CD8-positive, alpha-beta memory T cell (primary cell): ENCODE measurements at places on chromosomes 5 and 9.

GRCh38 chr9:2824054-2824453 is 19.8 kb downstream of the PUM3 start:
- no peaks in the 10 kb centered on the region for H3K27me3 ChIP-seq
- H3K4me3 ChIP-seq = no peak overlapping the region
- peaks cover 22% of the 10 kb centered on the region for H3K36me3 ChIP-seq
- no peaks in the 10 kb centered on the region for H3K4me1 ChIP-seq
- DNase-seq = no peak
- H3K27ac ChIP-seq = no peak overlapping the region

DNA sequence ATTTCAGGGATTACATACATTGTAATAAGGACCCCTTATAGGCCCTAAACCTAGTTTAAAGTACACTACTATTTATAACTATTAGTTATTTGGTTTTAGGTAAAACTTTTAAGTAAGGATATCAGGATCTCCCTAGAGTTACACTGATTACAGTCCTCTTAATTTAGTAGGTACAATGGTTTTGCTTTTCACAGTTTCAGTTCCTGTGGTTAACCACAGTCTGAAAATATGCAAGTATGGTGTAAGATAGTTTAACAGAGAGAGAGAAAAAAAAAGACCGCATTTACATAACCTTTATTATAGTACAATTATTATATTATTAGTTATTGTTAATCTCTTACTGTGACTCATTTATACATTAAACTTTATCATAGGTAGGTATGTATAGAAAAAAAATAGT is 725.3 kb upstream of the PTPRD start:
- DNase-seq = no peak
- no peak overlapping the region for H3K27ac ChIP-seq
- H3K27me3 ChIP-seq = no peaks in the 10 kb centered on the region

- H3K27me3 ChIP-seq = no peaks in the 10 kb centered on the region
- no peaks in the 10 kb centered on the region for H3K36me3 ChIP-seq
- H3K4me1 ChIP-seq = no peaks in the 10 kb centered on the region
- H3K27ac ChIP-seq = no peak overlapping the region
- no peak for DNase-seq
- no peak overlapping the region for H3K4me3 ChIP-seq
These were observed 144.9 kb upstream of the CD180 start for GRCh38 chr5:67341478-67341877.

GRCh38 chr5:107005653-107006052 is 665.1 kb downstream of the EFNA5 start:
- H3K4me3 ChIP-seq = no peak overlapping the region
- H3K27ac ChIP-seq = no peak overlapping the region
- H3K4me1 ChIP-seq = no peaks in the 10 kb centered on the region

GRCh38 chr5:178429491-178430185 is 160.6 kb downstream of the COL23A1 start:
- no peaks in the 10 kb centered on the region for H3K27me3 ChIP-seq
- H3K4me3 ChIP-seq = no peak overlapping the region
- no peak for DNase-seq
- H3K36me3 ChIP-seq = no peaks in the 10 kb centered on the region
- H3K27ac ChIP-seq = no peak overlapping the region
- no peaks in the 10 kb centered on the region for H3K4me1 ChIP-seq

DNA sequence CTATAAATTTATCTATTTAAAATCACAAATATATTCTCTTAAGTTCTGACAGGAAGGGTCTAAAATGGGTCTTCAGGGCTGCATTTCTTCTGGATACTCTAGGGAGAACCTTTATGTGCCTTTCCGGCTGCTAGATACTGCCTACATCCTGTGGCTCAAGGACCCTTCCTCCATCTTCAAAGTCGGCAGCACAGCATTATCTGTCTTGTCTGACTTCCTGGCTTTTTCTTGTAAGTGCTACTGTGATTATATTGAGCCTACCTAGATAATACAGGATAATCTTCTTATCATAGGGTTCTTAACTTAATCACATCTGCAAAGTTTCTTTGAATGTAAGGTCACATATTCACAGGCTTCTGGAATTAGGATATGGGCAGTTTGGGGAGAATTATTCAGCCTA is 943.8 kb upstream of the TYRP1 start:
- no peak overlapping the region for H3K4me3 ChIP-seq
- H3K36me3 ChIP-seq = no peaks in the 10 kb centered on the region
- no peaks in the 10 kb centered on the region for H3K4me1 ChIP-seq
- H3K27me3 ChIP-seq = no peaks in the 10 kb centered on the region
- DNase-seq = no peak

- no peak for DNase-seq
- no peaks in the 10 kb centered on the region for H3K27me3 ChIP-seq
- H3K36me3 ChIP-seq = no peaks in the 10 kb centered on the region
- H3K4me3 ChIP-seq = no peak overlapping the region
- H3K4me1 ChIP-seq = no peaks in the 10 kb centered on the region
These were observed 56.9 kb downstream of the NPR3 start for GRCh38 chr5:32767948-32768467.

GRCh38 chr5:65142511-65143011 is 339.2 kb downstream of the ADAMTS6 start:
- H3K4me1 ChIP-seq = no peaks in the 10 kb centered on the region
- no peak overlapping the region for H3K27ac ChIP-seq
- DNase-seq = no peak
- H3K27me3 ChIP-seq = no peaks in the 10 kb centered on the region

DNA sequence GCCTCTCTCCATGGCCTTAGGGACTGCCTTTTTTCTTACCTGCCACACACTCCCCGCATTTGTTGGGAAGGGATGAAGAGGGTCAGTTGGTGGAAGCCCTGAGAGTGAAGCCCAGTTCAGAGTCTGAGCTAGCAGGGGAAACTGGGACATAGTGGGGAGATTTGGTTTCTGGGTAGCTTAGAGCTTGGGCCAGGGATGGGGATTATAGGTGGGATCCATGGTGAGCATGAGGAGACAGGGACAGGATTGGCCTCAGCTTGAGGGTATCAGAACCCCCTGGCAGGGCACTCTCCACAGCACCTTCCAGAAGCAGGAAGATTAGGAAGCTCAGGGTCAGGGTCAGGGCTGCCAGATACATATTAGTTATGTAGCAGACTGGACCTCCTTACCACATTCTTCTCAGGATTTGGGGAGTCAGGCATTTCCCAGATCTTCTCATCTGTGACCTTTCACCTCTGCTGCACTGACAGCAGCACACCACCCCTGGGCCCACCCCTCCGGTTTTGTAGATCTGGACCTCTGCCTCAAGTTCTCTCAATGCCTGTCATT is 17.9 kb downstream of the OR13J1 start:
- H3K4me3 ChIP-seq = no peak overlapping the region
- no peaks in the 10 kb centered on the region for H3K27me3 ChIP-seq
- H3K36me3 ChIP-seq = no peaks in the 10 kb centered on the region
- no peak overlapping the region for H3K27ac ChIP-seq

DNA sequence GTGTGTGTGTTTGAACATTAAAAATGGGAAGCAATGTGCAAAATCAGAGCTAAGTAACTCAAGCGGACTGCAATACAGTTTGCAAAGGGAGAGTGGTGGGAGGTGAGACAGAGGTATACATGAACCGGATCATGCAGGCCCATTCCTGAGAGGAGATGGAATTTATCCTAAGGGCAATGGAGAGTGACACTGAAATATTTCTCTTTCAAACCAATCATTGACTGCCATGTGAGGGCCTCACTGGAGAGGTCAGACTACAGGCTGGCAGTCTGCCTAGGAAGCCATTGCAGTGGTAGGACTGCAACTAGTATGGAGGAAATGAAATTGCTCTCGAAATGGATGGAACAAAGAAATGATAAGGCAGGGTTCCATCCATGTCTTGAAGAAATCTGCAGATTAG is 34.8 kb downstream of the TNFSF15 start:
- DNase-seq = no peak
- H3K36me3 ChIP-seq = no peaks in the 10 kb centered on the region
- peaks cover 4% of the 10 kb centered on the region for H3K4me1 ChIP-seq

- no peak overlapping the region for H3K27ac ChIP-seq
- H3K36me3 ChIP-seq = no peaks in the 10 kb centered on the region
- no peaks in the 10 kb centered on the region for H3K4me1 ChIP-seq
These were observed 37.4 kb downstream of the ARHGEF37 start for GRCh38 chr5:149618581-149619248.
